ENCODE measurements at places on chromosomes 1 and 21. TPM values are rescaled to one million over a fixed set of nuclear protein-coding genes. Genes with fewer than 3 reads are reported as not detected.

CD52 gene
- not detected for total RNA-seq

DNA sequence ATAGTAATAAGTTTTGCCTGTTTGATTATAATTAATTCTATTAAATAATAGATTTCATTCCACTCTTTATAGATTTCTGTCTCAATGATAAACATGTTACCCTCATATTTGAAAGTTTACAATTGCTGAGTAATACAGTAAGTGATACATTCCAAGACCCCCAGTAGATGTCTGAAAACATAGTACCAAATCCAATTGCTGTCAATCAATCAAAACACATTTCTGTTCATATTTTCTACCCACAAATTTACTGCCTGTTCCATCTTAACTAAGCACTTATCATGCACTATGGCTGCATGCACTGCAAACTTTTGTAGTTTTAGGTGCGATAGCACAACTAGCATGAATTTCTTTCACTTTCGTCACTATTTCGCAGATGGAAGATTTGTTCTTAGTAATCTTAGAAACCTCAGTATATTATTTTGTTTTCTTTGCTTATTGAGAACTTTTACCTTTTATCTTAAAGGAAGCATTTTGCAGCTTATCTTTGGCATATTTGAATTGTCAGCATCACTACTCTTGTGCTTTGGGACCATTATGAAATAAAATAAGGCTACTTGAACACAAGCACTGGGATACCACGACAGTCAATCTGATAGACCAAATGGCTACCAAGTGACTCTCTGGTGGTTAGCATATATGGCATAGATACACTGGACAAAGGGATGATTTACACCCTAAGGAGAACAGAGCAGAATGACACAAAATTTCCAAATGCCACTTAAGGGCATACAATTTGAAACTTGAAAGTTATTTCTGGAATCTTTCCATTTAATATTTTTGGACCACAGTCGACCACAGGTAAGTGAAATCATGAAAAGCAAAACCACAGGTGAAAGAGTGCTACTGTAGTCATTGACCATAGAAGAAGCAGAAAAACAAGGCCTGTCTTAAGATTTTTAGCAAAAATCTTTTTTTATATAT lies 67.6 kb downstream of the RGS13 start:
- H3K4me3 ChIP-seq = no peak overlapping the region
- H3K27ac ChIP-seq = no peak overlapping the region
- H3K36me3 ChIP-seq = no peaks in the 10 kb centered on the region
- DNase-seq = no peak
- no peaks in the 10 kb centered on the region for H3K27me3 ChIP-seq

GRCh38 chr1:202411422-202411821 lies 62.9 kb downstream of the PPP1R12B start:
- H3K27me3 ChIP-seq = no peaks in the 10 kb centered on the region
- no peaks in the 10 kb centered on the region for H3K36me3 ChIP-seq
- DNase-seq = no peak
- H3K4me1 ChIP-seq = no peaks in the 10 kb centered on the region
- H3K4me3 ChIP-seq = no peak overlapping the region

GRCh38 chr1:30668546-30669327 lies 54.6 kb downstream of the MATN1 start:
- DNase-seq = no peak
- H3K4me3 ChIP-seq = no peak overlapping the region
- no peaks in the 10 kb centered on the region for H3K36me3 ChIP-seq
- H3K27me3 ChIP-seq = no peaks in the 10 kb centered on the region

KANK4 gene
- 25.7 TPM for total RNA-seq

All from HepG2 (cell line).